HS-5 (cell line): ENCODE measurements at places on chromosomes 5 and 9.

DNA sequence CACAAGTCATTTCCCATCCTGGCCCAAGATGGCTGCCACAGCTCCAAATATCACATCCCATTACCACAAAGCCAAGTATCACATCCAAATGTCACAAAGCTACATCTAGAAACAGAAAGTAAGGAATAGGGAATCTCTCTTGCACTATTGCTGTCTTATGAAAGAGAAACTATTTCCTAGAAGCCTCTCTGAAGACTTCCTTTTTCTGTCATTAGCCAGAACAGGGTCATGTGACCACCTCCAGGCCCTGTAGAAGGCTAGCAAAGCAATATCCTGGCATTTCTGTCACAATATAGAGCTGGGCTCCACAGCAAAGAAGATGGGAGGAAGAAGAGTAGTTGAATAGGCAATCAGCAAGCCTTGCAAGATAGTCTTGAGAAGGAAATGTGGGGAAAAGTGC is 99.2 kb downstream of the SH3TC2 start:
- no peak for DNase-seq

GRCh38 chr5:96875791-96876291 is 459 bp upstream of the ERAP2 start:
- DNase-seq, result no peak

GRCh38 chr5:28927559-28928326 is 1889.4 kb upstream of the CDH9 start:
- no peak for DNase-seq

- DNase-seq, result no peak
Observed at GRCh38 chr5:103111468-103111867, 8.5 kb downstream of the GIN1 start.

GRCh38 chr5:111134864-111135263 is 42.7 kb downstream of the WDR36 start:
- no peak for DNase-seq

GRCh38 chr5:9283473-9283872 is 262.4 kb downstream of the SEMA5A start:
- no peak for DNase-seq

GRCh38 chr5:31730139-31730538 is 91.2 kb downstream of the PDZD2 start:
- DNase-seq, result no peak
